RKO (cell line): ENCODE measurements at places on chromosomes 3 and 15.

DNA sequence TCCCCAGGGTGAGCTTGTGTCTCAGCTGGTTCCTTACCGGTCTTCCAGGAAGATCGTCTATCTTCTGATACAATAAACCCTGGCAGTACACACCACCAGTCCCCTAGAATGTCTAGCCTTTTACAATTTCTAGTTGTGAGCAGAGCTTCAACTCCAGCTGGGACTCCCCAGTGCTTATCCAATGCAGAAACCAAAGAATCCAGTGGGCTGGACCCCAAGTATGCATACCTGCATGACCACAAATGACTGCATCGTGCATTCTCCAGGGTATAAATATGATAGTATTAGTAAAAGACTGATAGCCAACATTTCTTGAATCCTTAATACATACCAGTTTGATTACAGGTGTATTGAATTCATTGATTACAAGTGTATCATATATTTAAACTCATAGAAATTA, 176.0 kb downstream of the SATB1 start:
- no peak for DNase-seq

- DNase-seq: no peak
Observed at GRCh38 chr15:91102546-91103330, 2.7 kb downstream of the SV2B start.

GRCh38 chr15:100833417-100834389, 45.9 kb upstream of the ALDH1A3 start:
- DNase-seq: no peak

GRCh38 chr3:14256046-14256445, 77.4 kb downstream of the LSM3 start:
- peak; percentile 19 for DNase-seq

- DNase-seq: no peak
Observed at GRCh38 chr15:62392376-62392775, 227.3 kb upstream of the C2CD4B start.

DNA sequence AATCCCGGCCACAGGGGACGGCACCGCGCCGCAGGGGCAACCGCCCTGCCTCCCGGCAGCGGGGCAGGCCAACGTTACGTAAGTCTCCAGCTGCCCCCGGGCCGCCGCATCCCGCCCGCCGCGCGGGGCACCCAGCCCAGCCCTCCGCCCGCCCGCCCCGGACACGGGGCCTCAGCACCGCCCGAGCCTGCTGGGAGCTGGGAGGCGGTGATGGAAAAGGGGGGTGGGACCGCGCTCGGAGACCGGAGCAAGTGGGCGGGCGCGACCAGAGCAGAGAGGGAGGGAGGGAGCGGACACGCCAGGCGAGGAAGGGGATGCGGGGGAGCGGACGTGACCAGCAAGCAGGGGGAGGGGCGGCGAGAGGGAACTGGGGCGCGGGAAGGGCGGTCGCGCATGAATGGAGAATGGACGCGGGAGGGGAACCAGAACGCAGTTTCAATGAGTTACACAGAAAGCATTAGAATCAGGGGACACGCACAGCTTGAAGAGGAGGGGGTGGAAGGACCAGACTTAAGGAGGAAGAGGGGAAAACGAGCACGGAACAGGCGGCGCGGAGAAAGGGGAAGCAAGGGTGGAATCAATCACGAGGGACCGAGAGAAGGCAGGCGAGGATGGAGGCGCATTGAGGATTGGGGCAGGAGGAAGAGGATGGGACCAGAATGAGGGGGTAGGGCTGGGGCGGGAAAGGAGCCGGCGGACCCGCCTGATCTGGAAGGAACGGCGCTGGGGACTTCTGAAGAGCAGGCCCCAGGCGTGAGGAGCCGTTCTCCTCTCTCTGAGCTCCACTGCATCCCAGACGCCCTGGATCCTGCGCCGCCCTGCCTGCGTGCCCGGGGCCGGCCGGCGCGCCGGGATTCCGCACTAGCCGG, 559 bp downstream of the PKM start:
- peak; percentile 86 for DNase-seq

GRCh38 chr3:99634881-99635280, 3.5 kb upstream of the COL8A1 start:
- DNase-seq: no peak

DNA sequence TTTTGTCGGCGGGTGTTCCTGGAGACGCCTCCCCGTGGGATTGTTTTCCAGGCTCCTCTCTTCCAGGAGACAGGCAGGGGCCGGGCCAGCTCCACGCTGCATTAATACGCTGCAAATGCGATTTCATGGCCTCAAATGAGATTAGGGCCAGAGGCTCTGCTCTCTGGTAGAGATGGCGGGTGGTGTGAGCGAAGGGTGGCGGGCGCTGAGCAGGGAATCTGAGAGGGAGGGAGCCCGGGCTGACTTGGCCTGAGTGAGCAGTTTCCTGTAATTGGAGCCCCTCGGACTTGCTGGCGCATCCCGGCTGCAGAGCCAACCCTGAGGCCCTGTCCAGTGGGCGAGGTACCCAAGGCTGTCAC, 7.4 kb upstream of the CCDC33 start:
- DNase-seq: no peak

DNA sequence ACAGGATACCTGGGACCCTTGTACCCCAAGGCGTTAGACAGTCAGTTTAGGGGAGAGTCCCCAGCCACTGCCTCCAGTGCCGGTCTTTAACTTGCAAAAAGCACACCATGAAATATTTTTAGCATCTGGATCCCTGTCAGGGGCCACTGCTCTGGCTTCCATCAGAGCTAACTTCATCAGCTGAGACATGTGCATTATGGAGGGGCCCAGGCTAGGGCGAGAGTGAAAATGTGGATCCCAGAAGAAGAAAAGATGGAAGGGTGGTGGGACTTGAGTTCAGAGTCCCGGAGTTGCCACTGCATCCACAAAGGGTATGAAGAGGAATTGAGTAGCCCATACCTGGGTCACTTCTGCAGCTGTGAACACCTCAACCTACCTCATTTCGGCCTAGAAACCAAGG, 23.5 kb upstream of the SPATA12 start:
- no peak for DNase-seq

- DNase-seq: no peak
Observed at GRCh38 chr3:119485563-119485962, 12.8 kb upstream of the TIMMDC1 start.

- DNase-seq: no peak
Observed at GRCh38 chr3:165442061-165442460, 245.9 kb upstream of the SLITRK3 start.
